PC-3 (cell line): ENCODE measurements at places on chromosomes 3 and 15. TPM values are rescaled to one million over a fixed set of nuclear protein-coding genes. Genes with fewer than 3 reads are reported as not detected.

ZMYND10 gene
- total RNA-seq: 1.6 and 3.9 TPM in 2 replicates

GP5 gene
- not detected in 2 replicates for total RNA-seq

CFAP20DC gene
- 13.8 and 15.4 TPM in 2 replicates for total RNA-seq

ITIH4 gene
- total RNA-seq: 0.80 TPM in 1 of 2 replicates, not detected in the other

PLA2G4D gene
- 0.17 and 0.55 TPM in 2 replicates for total RNA-seq

GOLGA8G gene
- total RNA-seq: not detected in 2 replicates

SLCO2A1 gene
- not detected in 2 replicates for total RNA-seq

INSYN1 gene
- not detected in 2 replicates for total RNA-seq

IQCF5 gene
- not detected in 2 replicates for total RNA-seq

VGLL3 gene
- 1.3 and 1.8 TPM in 2 replicates for total RNA-seq

ALS2CL gene
- total RNA-seq: 30.1 and 36.3 TPM in 2 replicates

PCOLCE2 gene
- total RNA-seq: 17.3 and 23.9 TPM in 2 replicates

WNT5A gene
- total RNA-seq: 21.8 and 28.5 TPM in 2 replicates

ADAMTSL3 gene
- 7.9 and 10.9 TPM in 2 replicates for total RNA-seq

GPR149 gene
- not detected in 2 replicates for total RNA-seq

BCL2A1 gene
- total RNA-seq: 16.9 and 21.1 TPM in 2 replicates

ANKUB1 gene
- not detected in 2 replicates for total RNA-seq

WDR93 gene
- total RNA-seq: 0.22 TPM in 1 of 2 replicates, not detected in the other

IL16 gene
- 0.04 TPM in 1 of 2 replicates, not detected in the other for total RNA-seq

AMIGO3 gene
- 1.8 and 2.1 TPM in 2 replicates for total RNA-seq

EOGT gene
- total RNA-seq: 5.2 and 8.3 TPM in 2 replicates

PLXNA1 gene
- 30.0 and 38.0 TPM in 2 replicates for total RNA-seq

ZNF592 gene
- 12.3 and 13.0 TPM in 2 replicates for total RNA-seq

CD200 gene
- total RNA-seq: not detected in 2 replicates

VWA5B2 gene
- 1.4 and 1.9 TPM in 2 replicates for total RNA-seq

HYAL1 gene
- 0.23 and 1.3 TPM in 2 replicates for total RNA-seq

SH2D7 gene
- not detected in 2 replicates for total RNA-seq

MAP6D1 gene
- 12.4 and 12.6 TPM in 2 replicates for total RNA-seq

TGM4 gene
- 0.46 and 1.2 TPM in 2 replicates for total RNA-seq

ATP8B4 gene
- total RNA-seq: not detected in 2 replicates

AMT gene
- total RNA-seq: 1.6 and 1.8 TPM in 2 replicates

TMEM207 gene
- not detected in 2 replicates for total RNA-seq

HDC gene
- total RNA-seq: not detected in 2 replicates

CCDC33 gene
- total RNA-seq: 0.77 TPM in 1 of 2 replicates, not detected in the other

UROC1 gene
- total RNA-seq: not detected in 2 replicates

SYNPR gene
- total RNA-seq: not detected in 2 replicates

LXN gene
- 332 and 471 TPM in 2 replicates for total RNA-seq

PLA2G4E gene
- total RNA-seq: not detected in 2 replicates

GABRG3 gene
- 0.11 and 2.0 TPM in 2 replicates for total RNA-seq

GOLGA8H gene
- 0.84 and 1.0 TPM in 2 replicates for total RNA-seq

TMEM266 gene
- total RNA-seq: not detected in 2 replicates

IL17RB gene
- 2.3 TPM in 2 replicates for total RNA-seq

UBA7 gene
- total RNA-seq: 3.3 and 3.6 TPM in 2 replicates

HCLS1 gene
- total RNA-seq: 3.7 and 5.8 TPM in 2 replicates

OIP5 gene
- total RNA-seq: 26.6 and 40.3 TPM in 2 replicates

ERICH6 gene
- not detected in 2 replicates for total RNA-seq

CCR3 gene
- total RNA-seq: 0.22 TPM in 1 of 2 replicates, not detected in the other

PPP1R14D gene
- 0.33 TPM in 1 of 2 replicates, not detected in the other for total RNA-seq

EPHB1 gene
- 0.69 and 0.92 TPM in 2 replicates for total RNA-seq

TM4SF18 gene
- total RNA-seq: 0.06 and 0.40 TPM in 2 replicates

C3orf20 gene
- total RNA-seq: not detected in 2 replicates

ZNF860 gene
- 7.9 and 10.5 TPM in 2 replicates for total RNA-seq

GADL1 gene
- not detected in 2 replicates for total RNA-seq
